ENCODE measurements at places on chromosomes 2 and 18. TPM values are rescaled to one million over a fixed set of nuclear protein-coding genes. Genes with fewer than 3 reads are reported as not detected.

- H3K4me3 ChIP-seq: no peak overlapping the region
- H3K27ac ChIP-seq: peak overlapping the region; percentile 41
- H3K4me1 ChIP-seq: peaks cover 10% of the 10 kb centered on the region
- no peaks in the 10 kb centered on the region for H3K36me3 ChIP-seq
- peaks cover 28% of the 10 kb centered on the region for H3K27me3 ChIP-seq
Observed at GRCh38 chr2:128369602-128370467, 51.2 kb upstream of the HS6ST1 start.

PMAIP1 gene
- total RNA-seq: 4.6 TPM

NEMP2 gene
- total RNA-seq: 10.2 TPM

DNA sequence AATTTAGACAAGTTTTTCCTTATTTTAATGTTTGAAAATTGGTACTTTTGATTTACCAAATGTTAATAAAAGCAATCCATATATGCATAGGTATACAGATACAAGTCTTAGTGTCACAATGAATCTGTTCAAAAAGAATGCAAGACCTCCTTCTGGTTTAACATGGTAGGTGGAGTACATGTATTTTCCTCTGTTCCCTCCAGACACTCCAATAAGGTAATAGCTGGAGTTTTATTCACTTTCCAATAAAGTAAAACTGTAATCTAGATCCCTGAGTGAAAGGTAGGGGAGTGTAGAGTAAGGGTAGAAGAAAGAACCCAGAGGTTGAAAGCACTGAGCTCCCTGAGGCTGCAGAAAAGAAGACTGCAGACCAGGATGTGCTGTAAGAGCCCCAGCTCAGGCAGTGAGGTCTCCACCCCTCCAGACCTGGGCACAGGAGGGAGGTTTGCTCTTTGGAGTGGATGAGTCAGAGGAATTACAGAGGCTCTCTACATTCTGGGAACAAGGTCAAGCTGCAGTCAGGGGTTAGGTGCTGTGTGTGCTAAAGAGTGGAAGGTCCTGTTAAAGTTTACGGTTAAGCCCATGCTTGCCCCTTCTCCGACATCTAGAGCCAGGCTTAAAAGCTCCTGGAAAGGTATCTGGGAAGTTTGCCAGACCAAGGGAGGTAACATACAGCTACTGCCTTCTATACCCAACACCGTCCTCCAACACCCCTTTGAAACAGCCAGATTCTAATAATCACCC, 27.6 kb upstream of the STAT1 start:
- peaks cover 8% of the 10 kb centered on the region for H3K4me1 ChIP-seq
- peak overlapping the region; percentile 84 for H3K27ac ChIP-seq
- no peaks in the 10 kb centered on the region for H3K27me3 ChIP-seq
- H3K36me3 ChIP-seq: peaks cover 23% of the 10 kb centered on the region

DNA sequence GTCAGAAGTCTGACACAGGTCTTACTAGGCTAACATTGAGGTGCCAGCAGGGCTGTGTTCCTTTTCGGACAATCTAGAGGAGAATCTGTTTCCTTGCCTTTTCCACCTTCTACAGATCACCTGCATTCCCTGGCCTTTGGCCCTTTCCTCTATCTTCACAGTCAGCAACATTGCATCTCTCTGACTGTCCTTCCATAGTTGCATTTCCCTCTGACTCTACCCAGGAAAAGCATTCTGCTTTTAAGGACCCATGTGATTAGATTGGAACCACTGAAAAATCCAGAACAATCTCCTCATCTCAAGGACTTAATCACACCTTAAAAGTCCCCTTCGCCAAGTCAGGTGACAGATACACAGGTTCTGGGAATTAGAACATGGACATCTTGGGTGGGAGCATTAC, 181.5 kb downstream of the SLC8A1 start:
- peaks cover 16% of the 10 kb centered on the region for H3K4me1 ChIP-seq
- H3K36me3 ChIP-seq: no peaks in the 10 kb centered on the region
- no peak for DNase-seq
- peak overlapping the region; percentile 37 for H3K27ac ChIP-seq
- H3K4me3 ChIP-seq: no peak overlapping the region

RESP18 gene
- not detected for total RNA-seq

GRCh38 chr18:22065311-22065710, 104.1 kb upstream of the GATA6 start:
- peaks cover 49% of the 10 kb centered on the region for H3K4me1 ChIP-seq
- H3K4me3 ChIP-seq: no peak overlapping the region
- DNase-seq: no peak
- no peaks in the 10 kb centered on the region for H3K27me3 ChIP-seq
- no peaks in the 10 kb centered on the region for H3K36me3 ChIP-seq

GRCh38 chr2:54572262-54572635, 116.1 kb downstream of the SPTBN1 start:
- H3K36me3 ChIP-seq: peaks cover 8% of the 10 kb centered on the region
- H3K4me3 ChIP-seq: peak overlapping the region; percentile 27
- H3K27ac ChIP-seq: peak overlapping the region; percentile 96
- H3K27me3 ChIP-seq: no peaks in the 10 kb centered on the region
- no peak for DNase-seq

GRCh38 chr18:68083131-68083530, 566.6 kb upstream of the DSEL start:
- no peaks in the 10 kb centered on the region for H3K36me3 ChIP-seq
- no peak overlapping the region for H3K27ac ChIP-seq
- no peak for DNase-seq
- peaks cover 4% of the 10 kb centered on the region for H3K4me1 ChIP-seq
- H3K4me3 ChIP-seq: no peak overlapping the region

GRCh38 chr2:341017-341542, 53.2 kb upstream of the ALKAL2 start:
- H3K27me3 ChIP-seq: no peaks in the 10 kb centered on the region
- peaks cover 1% of the 10 kb centered on the region for H3K4me1 ChIP-seq
- no peak overlapping the region for H3K27ac ChIP-seq
- H3K4me3 ChIP-seq: no peak overlapping the region

- H3K27ac ChIP-seq: no peak overlapping the region
- H3K36me3 ChIP-seq: peaks cover 3% of the 10 kb centered on the region
- no peak overlapping the region for H3K4me3 ChIP-seq
- DNase-seq: no peak
- H3K4me1 ChIP-seq: no peaks in the 10 kb centered on the region
Observed at GRCh38 chr2:108942888-108943287, 46.1 kb downstream of the EDAR start.

GRCh38 chr2:198408171-198408570, 603.8 kb downstream of the PLCL1 start:
- no peak overlapping the region for H3K4me3 ChIP-seq
- DNase-seq: no peak
- no peak overlapping the region for H3K27ac ChIP-seq
- H3K36me3 ChIP-seq: no peaks in the 10 kb centered on the region
- peaks cover 3% of the 10 kb centered on the region for H3K27me3 ChIP-seq
- peaks cover 1% of the 10 kb centered on the region for H3K4me1 ChIP-seq

GRCh38 chr2:231795525-231796327, 9.5 kb downstream of the COPS7B start:
- H3K36me3 ChIP-seq: peaks cover 18% of the 10 kb centered on the region
- peak overlapping the region; percentile 33 for H3K27ac ChIP-seq
- DNase-seq: no peak

DNA sequence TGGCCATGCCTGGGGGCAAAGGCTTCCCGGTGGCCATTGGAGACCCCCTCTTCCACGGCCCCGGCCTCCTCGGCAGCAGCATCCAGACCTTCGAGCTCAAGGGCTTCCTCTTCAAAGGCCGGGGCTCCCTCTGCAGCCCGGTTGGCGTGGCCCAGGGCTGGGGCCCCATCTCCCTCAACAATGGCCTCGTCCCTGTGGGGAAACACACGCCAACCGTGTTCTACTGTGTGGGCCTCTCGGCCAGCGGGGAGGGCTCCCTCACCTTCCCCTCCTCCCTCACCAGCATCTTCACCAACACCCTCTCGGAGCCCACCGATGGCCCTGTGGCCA, 2.7 kb downstream of the RTP5 start:
- H3K4me1 ChIP-seq: no peaks in the 10 kb centered on the region
- no peaks in the 10 kb centered on the region for H3K36me3 ChIP-seq
- no peak overlapping the region for H3K4me3 ChIP-seq
- H3K27me3 ChIP-seq: peaks cover 6% of the 10 kb centered on the region

- H3K4me1 ChIP-seq: peaks cover 53% of the 10 kb centered on the region
- H3K27me3 ChIP-seq: peaks cover 44% of the 10 kb centered on the region
- no peaks in the 10 kb centered on the region for H3K36me3 ChIP-seq
- DNase-seq: no peak
- H3K27ac ChIP-seq: no peak overlapping the region
Observed at GRCh38 chr2:30219886-30220875, 11.2 kb upstream of the LBH start.

GRCh38 chr2:73930386-73930785, 3.7 kb downstream of the DGUOK start:
- DNase-seq: no peak
- H3K36me3 ChIP-seq: peaks cover 5% of the 10 kb centered on the region
- no peak overlapping the region for H3K4me3 ChIP-seq
- H3K4me1 ChIP-seq: peaks cover 31% of the 10 kb centered on the region
- H3K27me3 ChIP-seq: no peaks in the 10 kb centered on the region

DNA sequence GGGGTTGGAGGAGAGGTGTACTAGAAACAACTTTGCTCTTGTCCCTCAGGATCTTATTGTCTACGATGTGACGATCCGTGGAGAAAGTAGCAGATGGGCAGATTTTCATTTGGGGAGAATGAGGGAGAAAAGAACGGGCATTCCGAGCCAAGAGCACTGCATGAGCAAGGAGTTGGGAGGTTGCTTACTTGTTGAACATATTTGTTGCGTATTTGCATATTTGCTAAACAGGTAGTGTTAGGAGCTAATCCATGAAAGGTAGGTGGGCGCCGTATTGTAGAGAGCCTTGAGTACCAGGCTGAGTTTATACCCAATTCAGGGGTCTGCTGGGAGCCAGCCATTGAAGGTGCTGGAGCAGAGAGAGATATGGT, 490 bp downstream of the BCS1L start:
- H3K27me3 ChIP-seq: no peaks in the 10 kb centered on the region
- peak overlapping the region; percentile 92 for H3K27ac ChIP-seq
- peaks cover 21% of the 10 kb centered on the region for H3K4me1 ChIP-seq
- peaks cover 12% of the 10 kb centered on the region for H3K36me3 ChIP-seq
- H3K4me3 ChIP-seq: peak overlapping the region; percentile 94

- no peak overlapping the region for H3K4me3 ChIP-seq
- H3K4me1 ChIP-seq: no peaks in the 10 kb centered on the region
- peaks cover 4% of the 10 kb centered on the region for H3K27me3 ChIP-seq
- H3K36me3 ChIP-seq: no peaks in the 10 kb centered on the region
- no peak for DNase-seq
- no peak overlapping the region for H3K27ac ChIP-seq
Observed at GRCh38 chr2:2484301-2484700, 153.2 kb upstream of the MYT1L start.

GRCh38 chr2:28357948-28358667, 34.5 kb upstream of the FOSL2 start:
- DNase-seq: no peak
- peaks cover 9% of the 10 kb centered on the region for H3K27me3 ChIP-seq
- H3K36me3 ChIP-seq: no peaks in the 10 kb centered on the region
- no peak overlapping the region for H3K27ac ChIP-seq
- peaks cover 5% of the 10 kb centered on the region for H3K4me1 ChIP-seq

DNA sequence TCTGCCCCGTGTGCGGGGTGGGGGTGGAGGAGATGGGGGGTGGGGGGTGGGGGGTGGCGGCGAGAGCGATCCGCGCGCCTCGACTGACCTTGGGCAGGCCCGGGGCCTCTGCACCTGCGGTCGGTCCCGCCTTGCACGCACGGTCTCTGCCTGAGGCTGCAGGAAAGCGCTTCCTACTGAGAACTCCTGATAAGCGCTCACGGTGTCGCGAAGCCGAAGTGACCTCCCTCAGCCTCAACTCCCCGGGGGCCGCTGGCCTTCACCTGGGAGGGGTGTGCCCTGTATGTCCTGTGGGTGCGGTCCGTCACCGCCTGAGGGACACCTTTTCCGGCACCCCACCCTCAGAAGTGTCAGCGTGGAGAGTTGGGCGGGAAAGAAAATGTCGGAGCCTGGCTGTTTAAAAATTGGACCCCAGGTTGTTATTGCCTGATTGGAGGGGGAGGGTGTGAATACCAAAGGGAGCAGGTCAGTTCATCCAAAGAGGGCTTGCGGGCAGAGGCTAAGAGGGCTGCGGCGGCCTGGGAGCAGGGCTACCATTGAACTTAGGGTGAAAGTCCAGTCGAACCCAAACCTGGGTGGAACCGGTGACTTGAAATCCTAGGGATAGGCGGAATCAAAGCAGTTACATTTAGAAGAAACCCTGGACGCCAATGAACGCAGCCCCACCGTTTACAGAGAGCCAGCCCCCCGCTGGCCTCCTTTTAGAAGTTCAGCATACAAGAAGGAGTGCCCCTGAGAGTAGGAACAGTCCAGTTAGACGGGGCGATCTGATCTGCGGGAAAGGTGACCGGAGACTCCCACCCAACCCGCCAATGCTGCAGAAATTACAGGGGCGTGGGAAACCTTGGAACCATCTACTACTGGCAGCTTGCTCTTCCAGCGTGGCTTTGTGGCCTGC, 1.2 kb downstream of the MAL start:
- no peak for DNase-seq
- H3K27ac ChIP-seq: no peak overlapping the region
- peaks cover 88% of the 10 kb centered on the region for H3K27me3 ChIP-seq
- peak overlapping the region; percentile 68 for H3K4me3 ChIP-seq
- no peaks in the 10 kb centered on the region for H3K36me3 ChIP-seq

INPP5D gene
- total RNA-seq: 9.0 TPM

DNA sequence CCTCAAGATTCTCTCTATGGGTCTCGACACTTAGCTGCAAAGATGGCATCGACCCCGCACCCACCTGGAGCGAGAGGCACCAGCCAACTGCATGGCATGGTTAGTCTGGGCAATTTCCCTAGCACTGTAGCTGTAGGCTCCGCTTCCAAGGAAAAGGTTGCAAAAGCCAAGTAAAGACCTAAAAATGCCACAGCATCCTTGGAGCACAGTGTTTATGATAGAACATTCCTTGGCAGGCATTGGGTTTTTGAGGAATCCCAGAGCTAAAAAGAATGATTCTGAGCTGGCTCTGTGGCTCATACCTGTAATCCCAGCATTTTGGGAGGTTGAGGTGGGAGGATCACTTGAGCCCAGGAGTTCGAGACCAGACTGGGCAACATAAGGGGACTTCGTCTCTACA, 22.9 kb downstream of the QPCT start:
- DNase-seq: no peak
- no peak overlapping the region for H3K27ac ChIP-seq
- H3K27me3 ChIP-seq: no peaks in the 10 kb centered on the region
- no peaks in the 10 kb centered on the region for H3K36me3 ChIP-seq
- H3K4me1 ChIP-seq: no peaks in the 10 kb centered on the region

DNA sequence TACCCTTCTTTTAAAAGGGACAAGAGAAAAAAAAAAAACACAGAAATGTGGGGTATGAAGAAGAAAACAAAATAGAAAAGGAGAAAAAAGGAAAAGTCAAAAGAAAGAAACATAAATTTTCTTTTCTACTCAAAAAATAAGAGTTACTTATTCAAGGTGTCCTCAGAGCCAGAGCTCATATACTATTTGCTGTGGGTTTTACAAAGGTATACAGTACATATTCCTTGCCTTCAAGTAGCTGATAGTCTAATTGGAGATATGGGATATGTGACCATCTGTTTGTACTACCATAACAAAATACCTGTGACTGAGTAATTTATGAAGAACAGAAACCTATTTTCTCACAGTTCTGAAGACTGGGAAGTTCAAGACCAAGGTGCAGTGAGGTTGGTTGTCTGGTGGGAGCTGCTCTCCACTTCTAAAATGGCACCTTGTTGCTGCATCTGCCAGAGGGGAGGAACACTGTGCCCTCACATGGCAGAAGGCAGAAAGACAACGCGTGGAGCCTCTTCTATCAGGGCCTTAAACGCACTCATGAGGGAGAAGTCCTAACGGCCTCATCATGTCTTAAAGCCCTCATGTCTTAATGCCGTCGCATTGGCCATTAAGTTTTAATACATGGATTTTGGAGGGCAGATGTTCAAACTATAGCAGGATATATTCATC, 33.9 kb downstream of the NBAS start:
- no peak overlapping the region for H3K4me3 ChIP-seq
- H3K36me3 ChIP-seq: peaks cover 29% of the 10 kb centered on the region
- H3K27me3 ChIP-seq: no peaks in the 10 kb centered on the region
- DNase-seq: no peak
- H3K27ac ChIP-seq: no peak overlapping the region

Measured in progenitor cell of endocrine pancreas (in vitro differentiated cells).